ENCODE measurements at places on chromosomes 2 and 18. TPM values are rescaled to one million over a fixed set of nuclear protein-coding genes. Genes with fewer than 3 reads are reported as not detected.

DNA sequence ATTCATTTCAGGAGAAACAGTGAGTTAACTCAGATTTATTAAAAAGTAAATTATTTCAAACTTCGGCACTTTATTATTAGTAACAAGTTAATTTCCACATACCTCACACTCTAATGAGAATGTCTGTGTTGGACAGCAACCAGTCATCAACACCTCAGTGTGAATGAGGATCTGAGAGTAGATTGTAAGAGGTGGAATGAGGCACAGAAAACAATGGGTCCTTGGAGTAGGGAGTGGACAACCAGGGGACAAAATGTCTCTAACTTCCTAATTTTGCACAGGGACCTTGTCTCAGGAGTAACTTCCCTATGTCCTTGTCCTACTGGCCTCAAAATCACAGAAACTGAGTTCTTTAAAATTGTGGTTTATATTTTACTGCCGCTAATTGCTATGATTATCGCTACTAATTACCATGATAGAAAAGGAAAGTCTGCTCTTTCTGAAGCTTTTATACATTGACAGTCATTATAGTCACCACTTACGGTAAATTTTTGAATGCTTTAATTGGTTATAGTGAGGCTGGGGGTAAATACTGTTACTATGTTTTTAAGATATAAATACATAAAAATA lies 82.2 kb upstream of the LRPPRC start:
- DNase-seq: no peak

- DNase-seq: no peak
These were observed 3.1 kb downstream of the PKDCC start for GRCh38 chr2:42050703-42051542.

DNA sequence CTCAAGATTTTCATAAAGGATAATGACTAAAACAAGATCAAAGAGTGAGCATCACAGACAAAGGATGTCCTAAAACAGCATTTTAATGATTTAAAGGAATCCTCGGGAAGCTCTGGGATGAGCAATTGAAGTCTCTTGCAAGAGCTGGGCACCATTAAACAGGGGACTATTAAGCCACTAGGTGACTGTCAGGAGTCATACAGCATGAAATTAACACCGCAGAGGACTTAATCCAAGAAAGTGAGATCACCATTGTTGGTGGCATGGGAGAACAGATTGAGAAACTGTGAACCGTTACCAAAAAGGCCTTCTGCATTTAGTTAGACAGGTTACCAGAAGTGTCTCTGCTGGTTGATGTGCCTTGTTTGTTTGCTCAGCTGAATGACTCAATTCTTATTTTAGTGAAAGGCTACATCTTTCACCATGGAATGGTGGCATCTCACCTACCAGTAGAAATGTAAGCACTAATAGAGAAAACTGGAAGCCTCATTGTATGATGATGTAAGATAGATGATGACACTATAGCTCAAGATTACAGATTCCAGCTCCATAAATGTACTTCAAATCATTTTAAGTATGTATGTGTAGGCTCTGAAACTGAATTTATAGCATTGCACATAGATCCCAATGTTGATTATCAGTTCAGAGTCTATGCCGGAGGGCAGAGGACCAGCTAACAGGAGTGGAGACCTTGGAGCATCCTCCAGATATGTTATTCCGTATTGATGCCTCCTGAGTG lies 427.6 kb downstream of the SUCLG1 start:
- DNase-seq: no peak

- no peak for DNase-seq
These were observed 16.2 kb downstream of the CCDC88A start for GRCh38 chr2:55403256-55403998.

DNA sequence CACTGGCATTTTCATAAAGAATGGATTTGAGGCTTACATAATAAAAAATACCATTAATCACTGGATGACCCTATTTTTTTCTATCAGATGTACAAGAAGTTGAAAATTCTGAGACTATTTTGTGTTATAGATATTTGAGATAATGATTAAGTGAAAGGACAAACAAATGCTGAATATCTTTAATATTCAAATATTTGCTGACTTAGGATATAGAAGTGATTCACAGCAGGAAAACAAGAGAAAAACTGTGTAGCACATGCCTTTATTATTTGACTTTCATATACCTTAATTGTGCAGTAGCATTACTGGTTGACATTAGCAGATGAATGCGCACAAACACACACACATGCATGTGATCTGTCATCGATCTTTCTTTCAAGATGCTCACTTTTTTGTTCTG lies 766.5 kb downstream of the SATB2 start:
- DNase-seq: no peak

GRCh38 chr2:27281855-27282559 lies at the start of gene TRIM54:
TSS of gene TRIM54 (plus strand) at chr2:27282429. CDS start at chr2:27282732, 303 bp downstream.
- DNase-seq: no peak

GRCh38 chr2:205628422-205628821 lies 53.9 kb upstream of the NRP2 start:
- no peak for DNase-seq

GRCh38 chr2:5150871-5151270 lies 541.3 kb upstream of the SOX11 start:
- DNase-seq: no peak

DNA sequence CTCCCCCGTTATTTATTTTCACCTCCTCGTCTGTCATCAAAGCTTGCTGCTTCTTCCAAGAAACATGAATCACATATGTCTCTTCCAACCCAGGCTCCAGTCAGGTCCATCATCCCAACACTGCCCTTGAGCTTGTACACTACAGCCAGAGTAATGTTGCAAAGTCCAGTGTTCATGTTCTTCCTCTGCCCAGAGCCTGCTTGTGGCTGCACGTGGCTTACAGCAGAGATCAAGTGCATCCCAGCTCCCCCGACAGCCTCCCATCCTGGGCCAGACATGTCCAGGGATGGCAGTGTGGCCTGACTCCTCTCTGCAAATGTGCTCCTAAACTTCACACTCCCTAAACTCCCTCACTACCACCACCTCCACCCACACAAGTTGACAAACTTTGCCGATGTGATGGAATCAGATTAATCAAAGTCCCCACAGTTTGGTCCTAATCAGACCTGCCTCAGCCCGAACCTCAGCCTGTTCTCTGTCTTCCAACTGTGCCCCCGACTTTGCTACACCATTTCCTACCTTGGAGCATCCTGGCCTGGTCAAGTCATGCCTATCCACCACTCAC lies 54.2 kb upstream of the MAPRE3 start:
- no peak for DNase-seq

FOXD4L1 gene
- total RNA-seq: 0.27 TPM

GRCh38 chr2:218999021-218999880 lies 6.0 kb upstream of the CRYBA2 start:
- DNase-seq: no peak

GRCh38 chr2:3365219-3365618 lies 12.4 kb downstream of the EIPR1 start:
- no peak for DNase-seq

- DNase-seq: no peak
These were observed 48.0 kb downstream of the KCNIP3 start for GRCh38 chr2:95345081-95345562.

RGPD4 gene
- total RNA-seq: 0.08 TPM

SKOR2 gene
- not detected for total RNA-seq

GRCh38 chr2:177763531-177764265 lies 308.9 kb downstream of the PDE11A start:
- DNase-seq: peak; percentile 61

- DNase-seq: no peak
These were observed 196.3 kb upstream of the STK17B start for GRCh38 chr2:196367633-196368032.

DNA sequence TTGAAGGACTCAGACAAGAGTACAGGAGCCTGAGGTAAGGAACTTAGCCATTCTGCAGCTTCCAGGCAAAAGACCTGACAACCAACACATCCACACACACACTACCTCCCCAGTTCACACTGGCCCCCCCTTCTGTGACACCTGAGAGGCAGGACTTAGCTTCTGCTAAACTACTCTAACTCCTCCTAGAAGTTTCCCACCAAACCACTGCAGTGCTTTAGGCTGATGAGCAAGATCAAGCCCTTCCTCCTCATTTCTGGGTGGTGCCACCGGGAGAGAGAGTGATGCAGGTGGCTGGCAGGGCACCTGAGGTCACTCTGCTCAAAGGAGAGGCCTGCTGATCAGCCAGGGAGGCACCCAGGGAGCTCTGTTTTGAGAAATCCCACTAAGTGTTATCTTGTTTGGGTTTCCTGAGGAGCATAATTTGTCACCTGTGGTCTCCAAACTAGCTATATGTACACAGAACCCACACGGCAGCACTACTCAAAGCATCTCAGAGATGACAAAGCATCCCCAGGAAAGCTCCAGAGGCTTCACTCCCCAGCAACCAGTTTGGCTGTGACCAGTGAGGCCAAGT lies 188.4 kb downstream of the MYO5B start:
- no peak for DNase-seq

UGT1A10 gene
- 112 TPM for total RNA-seq

GRCh38 chr2:263774-264492 lies at the start of gene SH3YL1:
TSS of gene SH3YL1 (minus strand) at chr2:264032. CDS start at chr2:263984, 48 bp downstream.
- DNase-seq: peak; percentile 87

CTAGE1 gene
- total RNA-seq: not detected

DNA sequence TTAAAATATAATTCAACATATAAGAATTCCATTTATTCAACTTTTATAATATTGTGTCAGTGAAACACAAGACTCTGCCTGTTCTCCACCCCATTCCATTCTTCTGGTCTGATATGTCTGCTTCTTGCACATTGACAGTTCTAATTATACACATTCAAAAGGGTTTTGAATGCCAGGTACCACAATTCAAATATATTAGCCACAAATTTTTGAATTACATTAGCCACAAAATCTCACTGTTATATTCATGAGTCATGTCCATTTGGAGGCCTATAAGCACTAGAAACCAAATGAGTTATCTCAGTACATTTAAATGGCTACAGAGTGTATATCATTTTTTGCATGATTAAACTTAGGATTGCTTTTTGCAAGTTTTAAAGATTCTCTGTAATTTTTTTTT lies 72.1 kb downstream of the CCDC150 start:
- DNase-seq: no peak

- DNase-seq: no peak
These were observed 32.3 kb upstream of the TMEM247 start for GRCh38 chr2:46446871-46447568.

MPP4 gene
- not detected for total RNA-seq

DNA sequence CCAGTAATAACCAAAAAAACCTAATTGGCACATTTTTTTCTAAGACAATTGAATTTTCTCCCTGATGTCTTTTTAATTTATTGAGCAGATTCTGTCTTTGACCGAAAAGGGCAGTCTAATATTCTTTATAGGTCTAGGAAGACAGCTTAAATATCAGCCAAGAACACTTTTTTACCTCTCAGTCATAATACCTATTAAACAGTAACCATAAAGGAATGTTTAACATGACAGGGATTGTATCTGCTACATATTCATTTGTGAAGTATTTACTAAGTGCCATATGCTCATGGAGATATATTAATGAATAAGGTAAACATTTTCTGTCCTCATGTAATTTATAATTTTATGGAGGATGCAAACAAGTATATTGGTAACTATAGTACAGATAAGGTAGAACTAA lies 3.1 kb upstream of the HTR2B start:
- no peak for DNase-seq

GRCh38 chr2:8413589-8414135 lies 268.2 kb upstream of the ID2 start:
- peak; percentile 75 for DNase-seq

DNA sequence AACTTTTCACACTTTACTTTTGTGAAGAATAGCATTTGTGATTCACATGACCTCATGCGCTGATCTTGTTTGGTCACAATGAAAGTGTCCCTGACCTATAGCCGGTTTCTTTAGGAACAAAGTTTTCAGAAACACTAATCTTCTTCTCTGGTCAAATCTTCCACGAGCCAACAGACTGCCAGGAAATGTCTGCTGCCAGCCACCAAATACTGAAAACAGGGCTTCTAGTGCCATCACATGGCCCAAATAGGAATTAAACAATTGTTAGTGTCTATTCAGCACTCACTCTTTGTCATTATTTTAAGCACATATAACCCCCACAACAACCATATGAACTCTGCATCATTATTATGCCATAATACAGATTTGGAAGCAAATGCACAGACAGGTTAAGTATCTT lies 286.5 kb upstream of the SYT4 start:
- DNase-seq: no peak

PLB1 gene
- total RNA-seq: 0.98 TPM

GRCh38 chr2:172551271-172551670 lies 4.6 kb upstream of the PDK1 start:
- no peak for DNase-seq

PLEKHM3 gene
- 10.4 TPM for total RNA-seq

ACVR1C gene
- total RNA-seq: 14.6 TPM

DNA sequence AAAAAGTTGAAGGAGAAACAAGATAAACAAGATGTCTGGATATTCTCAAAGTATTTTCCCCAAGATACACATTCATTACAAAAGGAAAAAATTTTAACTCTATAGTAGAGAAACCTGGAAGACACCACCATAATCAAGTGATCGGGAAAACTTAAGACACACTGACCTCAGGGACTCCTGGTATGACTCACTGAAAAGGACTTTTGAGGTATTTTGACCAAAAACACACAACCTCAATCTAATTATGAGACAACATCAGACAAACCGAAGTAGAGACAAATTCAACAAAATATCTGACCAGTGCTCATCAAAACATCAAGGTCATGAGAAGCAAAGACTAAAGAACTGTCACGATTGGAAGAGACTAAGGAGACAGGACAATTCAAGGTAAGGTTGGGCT lies 34.7 kb downstream of the LPIN2 start:
- DNase-seq: no peak

DNA sequence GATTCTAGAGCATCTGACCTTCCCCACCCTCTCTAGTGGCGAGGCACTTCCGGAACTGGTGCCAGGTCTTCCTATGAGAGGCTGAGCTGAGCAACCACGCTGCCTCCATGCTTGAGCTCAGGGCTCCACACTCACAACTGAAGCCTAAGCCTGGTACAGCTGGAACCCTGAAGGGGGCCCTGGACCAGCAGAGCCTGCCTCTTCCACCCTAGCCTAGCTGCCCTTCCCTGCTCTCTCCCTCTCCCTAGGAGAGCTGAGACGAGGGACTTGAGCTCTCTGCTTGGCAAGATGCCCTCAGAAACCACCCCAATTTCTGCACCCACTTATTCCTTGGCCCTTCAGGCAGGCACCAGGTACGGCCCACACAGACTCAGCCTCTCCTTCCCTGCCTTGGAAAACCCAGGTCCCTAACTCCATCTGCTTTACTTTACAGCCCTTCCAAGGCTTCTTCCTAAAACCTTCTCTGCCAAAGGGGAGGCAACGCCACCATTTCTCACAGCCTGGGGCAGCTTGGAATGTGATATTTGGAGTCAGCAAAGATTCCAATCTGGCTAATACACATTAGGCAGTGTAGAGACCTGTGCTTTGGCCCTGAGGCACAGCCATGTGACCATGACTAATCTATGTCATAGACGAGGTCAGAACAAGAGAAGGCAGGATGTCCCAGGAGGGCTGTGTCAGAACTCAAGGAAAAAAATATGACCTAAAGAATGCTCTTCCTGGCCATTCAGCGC lies 18.8 kb downstream of the COX7A2L start:
- DNase-seq: no peak

ADAM17 gene
- total RNA-seq: 21.3 TPM

ABCB11 gene
- total RNA-seq: 4.1 TPM

GRCh38 chr2:31139671-31140070 lies 1.4 kb upstream of the GALNT14 start:
- DNase-seq: no peak

GRCh38 chr18:49279041-49279440 lies 181.4 kb downstream of the DYM start:
- DNase-seq: no peak

All from left colon (tissue), 2 donors.